ENCODE measurements at places on chromosomes 13 and 19.

DNA sequence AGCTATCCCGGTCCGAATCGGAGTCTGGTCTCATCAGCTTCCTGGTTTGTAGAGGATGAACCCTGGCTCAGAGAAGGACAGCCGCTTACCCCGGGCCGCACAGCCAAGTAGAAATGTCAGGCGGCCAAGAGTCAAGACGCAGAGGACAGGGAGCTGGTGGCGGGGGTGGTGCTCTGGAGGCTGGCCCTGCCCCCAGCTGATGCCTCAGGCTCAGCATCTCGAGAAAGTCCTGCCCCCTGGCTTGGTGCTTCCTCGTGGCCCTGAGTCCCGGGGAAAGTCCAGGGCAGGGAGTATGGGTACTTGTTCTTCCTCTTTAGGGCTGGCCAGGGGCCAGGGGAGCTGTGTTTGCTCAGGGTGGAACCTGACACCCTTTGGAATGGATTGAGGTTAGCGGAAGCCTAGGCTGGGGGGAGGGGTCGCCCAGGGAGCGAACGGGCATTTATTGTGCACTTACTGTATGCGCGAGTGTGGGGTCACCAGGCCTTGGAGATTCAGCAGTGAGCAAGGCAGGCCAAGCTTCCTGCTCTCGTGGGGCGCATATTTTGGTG, 2.2 kb downstream of the TJP3 start:
- peak; percentile 72 for DNase-seq

DNA sequence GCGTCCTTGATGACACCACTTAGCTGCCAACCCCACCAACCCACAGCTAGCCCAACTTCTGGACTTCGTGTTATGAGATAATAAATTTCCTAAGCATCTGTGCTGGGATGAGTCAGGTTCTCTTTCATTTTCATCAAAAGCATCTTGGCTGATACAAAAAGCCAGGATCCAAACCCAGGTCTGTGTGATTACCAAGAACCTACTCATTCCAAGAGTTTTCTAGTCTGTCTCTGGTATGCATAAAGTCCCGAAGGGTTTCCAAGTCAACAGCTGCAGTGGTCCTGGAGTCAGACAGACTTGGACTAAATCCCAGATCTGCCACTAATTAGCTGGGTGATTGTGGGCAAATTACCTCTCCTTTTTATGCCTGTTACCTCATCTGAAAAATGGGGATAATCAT, 55.5 kb upstream of the SERP2 start:
- no peak for DNase-seq

DNA sequence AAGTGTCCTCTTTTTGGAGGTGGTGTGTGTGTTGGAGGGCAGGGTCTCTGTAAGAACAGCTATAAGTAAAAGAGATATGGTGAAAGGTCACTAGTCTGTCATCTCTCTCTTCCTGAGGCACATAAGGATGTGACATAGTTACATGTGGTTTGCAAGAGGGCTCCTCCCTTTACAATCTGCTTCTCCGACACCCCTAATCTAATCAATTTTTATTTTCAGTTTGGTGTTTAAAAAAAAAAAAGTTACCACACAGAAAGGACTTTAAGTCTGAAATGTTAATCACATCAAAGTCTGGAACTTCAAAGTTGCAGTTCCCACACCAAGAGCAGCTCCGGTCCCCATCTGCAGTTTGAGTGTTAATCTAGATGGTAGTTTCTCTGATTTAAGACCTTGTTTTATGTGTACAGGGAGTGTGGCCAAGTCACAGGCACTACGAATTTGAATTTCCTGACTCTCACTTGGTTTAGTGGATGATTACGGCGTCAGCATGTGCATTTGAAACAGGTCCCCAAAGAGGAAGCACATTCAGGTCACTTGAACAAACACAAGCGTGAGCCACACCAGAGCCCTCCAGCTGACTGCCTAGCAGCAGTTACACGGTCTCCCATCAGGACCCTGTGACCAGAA, 53.1 kb downstream of the FOXO1 start:
- peak; percentile 56 for DNase-seq

DNA sequence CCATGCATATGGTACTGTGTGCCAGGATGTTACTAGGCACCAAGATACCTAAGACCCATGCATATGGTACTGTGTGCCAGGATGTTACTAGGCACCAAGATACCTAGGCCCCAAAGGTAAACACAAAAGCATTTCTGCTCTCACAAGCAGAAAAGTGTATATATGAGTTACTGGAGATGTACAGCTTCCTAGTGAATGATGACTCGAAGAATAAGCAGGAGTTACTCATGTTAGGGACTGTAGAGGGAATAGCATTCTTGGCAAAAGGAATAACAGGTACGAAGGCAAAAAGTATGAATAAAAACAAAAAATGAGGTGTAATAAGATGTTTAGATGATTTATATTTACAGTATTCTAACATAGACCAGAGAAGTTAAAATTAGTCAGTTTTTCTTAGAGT, 383.7 kb downstream of the DIAPH3 start:
- DNase-seq: no peak

- DNase-seq: no peak
Measured at GRCh38 chr13:113762538-113762937, 3.5 kb downstream of the TMEM255B start.
